ENCODE measurements at places on chromosomes 5 and 9. TPM values are rescaled to one million over a fixed set of nuclear protein-coding genes. Genes with fewer than 3 reads are reported as not detected.
A peak's percentile ranks its signal among the peaks of the same experiment; 100 is the strongest.

- peaks cover 3% of the 10 kb centered on the region for H3K4me1 ChIP-seq
- H3K36me3 ChIP-seq = no peaks in the 10 kb centered on the region
- no peak overlapping the region for H3K27ac ChIP-seq
- H3K4me3 ChIP-seq = no peak overlapping the region
- ATAC-seq = no peak
Measured at GRCh38 chr5:157918811-157919742, 60.1 kb upstream of the CLINT1 start.

DNA sequence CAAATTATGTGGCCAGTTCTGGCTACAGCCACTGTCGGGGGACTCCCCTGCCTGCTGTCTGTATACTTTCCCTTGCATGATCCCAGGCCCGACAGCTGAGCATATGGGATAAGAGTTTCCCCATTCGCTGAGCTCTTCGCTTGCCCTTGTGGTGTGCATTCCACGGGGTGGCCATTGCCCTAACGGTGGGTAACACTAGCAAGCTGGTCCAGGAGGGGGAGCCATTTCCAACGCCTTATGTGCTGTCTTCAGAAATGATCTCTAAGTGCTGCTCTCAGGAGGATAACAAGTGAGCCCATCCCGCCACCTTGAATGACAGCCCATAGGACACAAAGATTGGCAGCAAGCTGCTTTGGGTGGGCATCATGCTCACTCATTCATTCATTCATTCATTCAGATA, 190.9 kb downstream of the FSTL4 start:
- no peak for ATAC-seq
- peaks cover 15% of the 10 kb centered on the region for H3K27me3 ChIP-seq
- no peak overlapping the region for H3K4me3 ChIP-seq
- H3K4me1 ChIP-seq = no peaks in the 10 kb centered on the region
- no peak overlapping the region for H3K27ac ChIP-seq
- H3K36me3 ChIP-seq = no peaks in the 10 kb centered on the region

DNA sequence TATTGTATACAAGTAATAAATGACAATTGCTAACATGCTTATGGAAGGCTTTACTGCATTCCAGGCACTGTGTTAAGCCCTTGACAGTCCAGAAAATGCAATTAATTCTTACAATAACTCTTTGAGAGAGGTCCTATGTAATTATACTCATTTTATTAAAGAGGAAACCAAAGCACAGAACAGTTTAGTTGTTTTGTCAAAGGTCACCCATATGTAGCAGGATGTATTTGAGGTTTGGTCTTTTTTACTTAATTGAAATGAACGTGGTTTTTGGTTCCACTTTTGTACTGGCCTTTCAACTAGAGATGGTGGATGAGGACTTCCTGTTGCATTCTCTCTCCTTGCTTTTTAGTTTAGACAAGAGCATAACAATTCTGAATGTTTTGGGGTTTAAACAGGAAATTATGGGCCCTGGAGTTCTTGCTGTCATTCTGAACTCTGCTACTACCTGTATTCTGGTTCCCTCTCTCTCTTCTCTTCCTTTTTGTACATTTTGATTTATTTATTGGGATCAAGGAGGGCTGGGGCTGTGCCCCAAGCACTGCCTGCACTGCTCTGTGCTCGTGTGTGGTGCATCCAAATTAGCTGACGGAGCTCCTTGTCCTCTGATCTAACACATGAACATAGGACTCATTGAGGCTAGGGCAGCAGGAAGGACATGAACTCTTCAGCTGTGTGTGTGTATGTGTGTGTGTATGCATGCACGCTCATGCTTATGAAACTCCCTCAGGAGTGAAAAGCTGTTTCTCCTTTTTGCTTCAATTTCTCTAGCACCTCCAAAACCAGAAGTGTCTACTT, 47.4 kb downstream of the SLC28A3 start:
- peaks cover 3% of the 10 kb centered on the region for H3K27me3 ChIP-seq
- no peak overlapping the region for H3K4me3 ChIP-seq
- no peak for ATAC-seq
- no peak overlapping the region for H3K27ac ChIP-seq
- no peaks in the 10 kb centered on the region for H3K4me1 ChIP-seq

- no peak overlapping the region for H3K4me3 ChIP-seq
- no peaks in the 10 kb centered on the region for H3K4me1 ChIP-seq
- no peaks in the 10 kb centered on the region for H3K27me3 ChIP-seq
- no peak for ATAC-seq
- H3K27ac ChIP-seq = no peak overlapping the region
Measured at GRCh38 chr5:117138523-117138922, 563.9 kb upstream of the SEMA6A start.

Gene PCDHGA8
- total RNA-seq = 6.8 TPM

DNA sequence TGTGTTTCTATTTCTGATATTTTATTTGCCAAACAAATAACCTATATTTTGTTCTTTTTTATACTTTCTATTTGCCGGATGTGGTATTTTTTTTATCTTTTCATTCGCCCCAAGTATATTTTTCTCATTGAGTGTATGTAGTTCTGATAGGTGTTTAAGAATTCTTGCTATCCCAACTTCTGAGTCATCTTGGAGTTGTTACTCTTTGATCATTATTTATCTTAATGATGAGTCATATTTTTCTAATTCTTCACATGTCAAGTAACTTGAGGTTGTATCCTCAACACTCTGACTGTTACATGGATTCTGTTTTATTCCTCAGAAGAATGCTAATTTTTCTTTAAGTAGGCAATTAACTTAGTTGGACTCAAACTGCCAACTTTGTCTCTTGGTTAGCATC, 498.1 kb downstream of the TLE1 start:
- H3K4me3 ChIP-seq = no peak overlapping the region
- no peak overlapping the region for H3K27ac ChIP-seq
- H3K4me1 ChIP-seq = no peaks in the 10 kb centered on the region
- H3K36me3 ChIP-seq = no peaks in the 10 kb centered on the region
- no peak for ATAC-seq

- peak overlapping the region; percentile 9 for H3K4me3 ChIP-seq
- H3K4me1 ChIP-seq = peaks cover 38% of the 10 kb centered on the region
- ATAC-seq = no peak
Measured at GRCh38 chr9:125843646-125844045, 96.5 kb downstream of the PBX3 start.

DNA sequence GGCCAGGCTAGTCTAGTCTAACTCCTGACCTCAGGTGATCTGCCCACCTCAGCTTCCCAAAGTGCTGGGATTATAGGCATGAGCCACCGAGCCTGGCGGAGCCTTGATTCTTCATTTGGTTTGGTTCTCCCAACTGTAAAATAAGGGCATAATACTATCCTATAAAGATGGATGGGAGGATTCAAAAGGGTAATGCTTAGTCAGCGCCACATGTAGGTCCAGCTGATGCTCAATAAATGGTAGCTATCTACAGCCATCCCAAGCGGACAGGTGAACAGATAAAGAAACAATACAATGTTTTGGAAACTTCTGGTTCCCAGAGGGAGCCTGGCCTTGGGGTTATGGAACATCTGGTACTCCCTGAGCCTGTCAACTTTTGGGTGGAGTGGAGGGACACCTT, 13.6 kb upstream of the SET start:
- no peak overlapping the region for H3K27ac ChIP-seq
- ATAC-seq = no peak
- H3K4me3 ChIP-seq = no peak overlapping the region

Gene SLC6A19
- total RNA-seq = not detected

Gene LCP2
- 5.5 TPM for total RNA-seq

DNA sequence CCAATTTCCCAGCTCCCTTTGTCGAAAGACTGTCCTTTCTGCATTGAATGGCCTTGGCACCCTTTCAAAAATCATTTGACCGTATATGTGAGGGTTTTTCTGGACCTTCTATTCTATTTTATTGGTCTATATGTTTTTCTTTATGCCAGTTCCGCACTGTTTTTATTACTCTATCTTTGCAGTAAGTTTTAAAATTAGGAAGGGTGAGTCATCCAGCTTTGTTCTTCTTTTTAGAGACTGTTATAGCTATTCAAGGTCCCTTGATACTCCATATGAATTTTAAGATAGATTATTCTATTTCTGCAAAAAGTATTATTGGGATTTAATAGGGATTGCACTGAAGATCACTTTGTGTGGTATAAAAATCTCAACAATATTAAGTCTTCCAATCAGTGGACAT, 44.2 kb upstream of the STARD4 start:
- H3K4me1 ChIP-seq = no peaks in the 10 kb centered on the region
- no peaks in the 10 kb centered on the region for H3K36me3 ChIP-seq
- H3K4me3 ChIP-seq = no peak overlapping the region
- no peak for ATAC-seq

Gene COL27A1
- 5.7 TPM for total RNA-seq
